Germinal center (tissue), 1 donor: ENCODE measurements at places on chromosomes 16 and 17.

- DNase-seq: no peak
Observed at GRCh38 chr17:65078441-65079160, 22.1 kb upstream of the GNA13 start.

- DNase-seq: no peak
Observed at GRCh38 chr17:43846963-43847371, at the start of gene CD300LG. Gene CD300LG (plus strand): TSS chr17:43847176. CDS start chr17:43847217, 41 bp downstream.

DNA sequence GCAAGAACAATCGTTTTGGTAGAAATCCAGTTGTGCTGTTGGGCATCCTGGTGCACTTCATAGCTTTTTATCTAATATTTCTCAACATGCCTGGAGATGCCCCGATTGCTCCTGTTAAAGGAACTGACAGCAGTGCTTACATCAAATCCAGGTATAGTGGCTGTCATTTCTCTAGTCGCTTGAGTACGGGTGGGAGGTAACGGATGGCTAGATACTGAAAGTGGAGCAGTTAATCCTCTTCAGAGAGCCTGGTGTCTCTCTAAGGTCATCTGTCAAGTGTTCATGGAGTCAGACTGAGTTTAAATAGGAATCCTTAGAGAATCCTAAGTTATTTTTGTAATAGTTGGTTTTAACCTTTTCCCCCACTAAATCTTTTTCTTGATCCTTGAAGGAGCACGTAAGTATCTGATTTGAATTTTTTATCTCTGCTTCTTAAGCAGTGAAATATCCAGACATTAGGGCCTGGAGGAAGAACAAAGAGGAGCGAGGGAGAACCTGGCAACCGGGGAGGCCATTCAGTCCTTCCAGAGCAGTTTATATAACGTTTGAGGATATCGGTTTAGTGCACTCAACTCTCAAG is 37.2 kb downstream of the MFSD11 start:
- DNase-seq: no peak

GRCh38 chr16:396199-396598 is 800 bp upstream of the NME4 start:
- DNase-seq: no peak
